ENCODE measurements at places on chromosomes 7 and 10.

DNA sequence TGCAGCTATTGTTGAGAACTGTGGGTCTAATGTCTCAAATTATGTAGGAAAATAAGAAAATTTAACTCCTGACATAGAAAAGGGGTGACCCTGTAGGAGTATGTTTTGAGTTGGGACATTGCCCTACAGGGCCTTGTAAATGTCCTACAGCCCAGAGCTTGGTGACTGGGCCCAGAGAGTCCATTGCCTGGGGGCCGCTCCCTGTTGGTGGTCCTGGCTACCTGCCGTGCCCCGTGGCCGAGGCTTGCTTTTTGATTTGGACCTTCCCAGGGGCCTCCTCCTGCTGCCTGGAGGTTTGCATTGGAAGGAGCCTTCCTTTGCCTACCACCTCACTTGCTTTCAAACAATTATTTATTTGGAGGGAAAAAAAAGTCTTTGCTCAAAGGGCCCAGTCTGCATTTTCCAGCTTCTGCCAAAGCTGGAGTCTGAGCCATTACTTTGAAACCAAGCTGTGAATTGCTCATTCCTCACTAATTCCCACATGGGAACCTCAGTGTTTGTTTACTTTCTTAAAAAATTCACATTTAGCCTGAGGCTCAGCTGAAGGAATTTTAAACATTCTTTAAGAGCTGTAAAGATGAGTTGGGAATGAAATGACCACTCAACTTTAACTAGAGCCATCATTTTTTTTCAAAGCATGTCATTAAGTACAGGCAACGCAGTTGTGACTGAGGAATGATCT is 355.0 kb downstream of the GLRX3 start:
- DNase-seq, result peak; percentile 12

DNA sequence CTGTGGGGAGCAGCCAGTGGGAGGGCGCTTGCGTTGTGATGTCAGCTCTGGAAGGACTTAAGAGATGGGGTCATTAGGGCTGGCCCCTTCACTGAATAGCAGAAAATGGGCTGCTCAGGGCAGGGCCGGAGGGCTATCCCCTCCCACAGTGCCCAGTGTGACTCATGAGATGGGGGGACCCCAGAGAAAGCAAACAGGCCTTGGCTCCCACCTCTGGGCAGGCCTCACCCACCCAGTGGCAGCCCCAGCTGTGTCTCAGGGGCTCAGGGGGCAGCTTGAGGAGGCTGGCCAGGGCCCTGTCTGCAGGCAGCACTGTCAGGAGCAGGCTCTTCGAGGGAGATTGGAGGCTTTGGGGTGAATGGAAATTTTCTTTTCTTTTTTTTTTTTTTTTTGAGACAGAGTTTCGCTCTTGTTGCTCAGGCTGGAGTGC is 168.3 kb downstream of the SLIT1 start:
- DNase-seq, result no peak

DNA sequence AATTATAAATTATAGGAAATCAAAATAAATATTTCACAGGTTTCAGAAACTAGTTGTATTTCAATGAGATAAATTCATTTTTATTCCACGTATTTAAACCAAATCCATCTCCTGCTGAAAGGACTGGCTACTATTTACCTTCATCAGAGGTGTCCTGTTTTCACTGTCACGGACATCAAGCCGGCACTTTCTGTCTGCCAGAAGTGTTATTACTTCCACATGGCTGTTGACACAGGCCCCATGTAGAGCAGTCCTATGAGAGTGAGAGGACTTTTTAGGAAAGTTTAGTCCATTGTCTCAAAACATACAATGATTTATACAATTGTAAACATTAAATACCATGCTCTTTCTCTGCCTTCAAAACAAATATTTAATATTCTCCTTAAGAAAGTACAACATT is 100.4 kb upstream of the ACBD5 start:
- no peak for DNase-seq

- peak; percentile 10 for DNase-seq
Measured at GRCh38 chr7:83366629-83367028, 203.9 kb upstream of the PCLO start.

GRCh38 chr7:105691082-105691679 is 109.9 kb upstream of the EFCAB10 start:
- peak; percentile 88 for DNase-seq

- no peak for DNase-seq
Measured at GRCh38 chr7:121796936-121797656, 75.9 kb upstream of the PTPRZ1 start.

- no peak for DNase-seq
Measured at GRCh38 chr7:66238773-66239466, 33.8 kb downstream of the TPST1 start.

DNA sequence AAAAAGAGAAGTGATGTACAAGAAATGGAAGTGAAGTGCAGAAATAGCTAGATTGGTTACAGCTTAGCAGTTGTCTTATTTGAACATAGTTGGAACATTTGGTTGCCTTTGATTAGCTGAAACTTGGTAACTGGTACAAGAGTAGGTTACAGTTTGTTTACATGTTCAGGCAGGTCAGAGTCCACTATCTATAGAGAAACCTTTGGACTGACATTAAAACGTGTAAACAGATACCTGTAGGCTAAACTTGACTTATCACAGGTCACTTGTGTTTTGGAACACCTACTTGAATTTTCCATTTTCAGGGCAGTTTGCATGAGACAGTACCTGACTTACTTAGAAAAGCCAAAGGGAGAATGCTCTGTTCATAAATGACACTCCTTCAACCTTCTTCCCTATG is 28.5 kb upstream of the CYP2C8 start:
- DNase-seq, result no peak

GRCh38 chr10:72851509-72851908 is 42.0 kb upstream of the OIT3 start:
- DNase-seq, result no peak

GRCh38 chr7:42689626-42690025 is 222.2 kb downstream of the C7orf25 start:
- no peak for DNase-seq

GRCh38 chr10:126470991-126471390 is 82.7 kb upstream of the ADAM12 start:
- no peak for DNase-seq
